ENCODE measurements at places on chromosomes 2 and 18.

GRCh38 chr2:118061135-118061955 lies 26.9 kb upstream of the INSIG2 start:
- no peak for DNase-seq

GRCh38 chr2:85549826-85550225 lies 10.9 kb downstream of the MAT2A start:
- DNase-seq = no peak

DNA sequence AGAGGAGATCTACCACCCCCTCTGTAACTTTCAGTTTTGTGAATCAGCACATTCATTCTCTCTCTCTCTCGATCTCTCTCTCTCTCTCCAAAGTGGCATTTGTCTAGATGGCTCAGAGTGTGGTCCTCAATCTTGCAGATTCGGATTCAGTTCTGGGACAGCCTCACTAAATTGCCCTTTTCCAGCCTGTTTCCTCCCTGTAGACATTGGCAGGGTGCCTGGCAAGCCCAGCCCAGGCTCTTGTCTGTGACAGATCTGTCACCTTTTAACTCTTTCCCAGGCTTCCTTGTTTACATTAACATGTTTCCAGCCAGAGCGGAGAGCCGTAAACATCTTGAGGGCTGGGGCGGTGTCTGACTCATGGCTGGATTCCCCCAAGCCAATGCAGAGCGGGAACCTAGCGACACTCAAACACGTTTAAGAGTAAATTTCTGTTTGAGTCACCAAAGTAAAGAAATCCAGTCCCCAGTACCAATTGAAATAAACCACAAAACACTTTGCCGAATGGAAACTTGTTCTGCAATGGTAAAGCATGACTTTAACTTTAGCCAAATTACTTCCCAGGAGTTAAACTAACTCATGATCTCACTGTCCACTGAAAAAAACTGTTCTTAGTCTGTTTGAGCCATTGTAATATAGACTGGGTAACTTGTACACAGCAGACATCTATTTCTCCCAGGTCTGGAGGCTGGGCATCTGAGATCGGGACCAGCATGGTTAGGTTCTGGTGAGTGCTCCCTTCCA lies 6.6 kb upstream of the CYP27C1 start:
- DNase-seq = no peak

- no peak for DNase-seq
These were observed 14.6 kb upstream of the KIDINS220 start for GRCh38 chr2:8851811-8852560.

Measured in esophagus muscularis mucosa (tissue), 4 donors.